Fibroblast of skin of abdomen (primary cell): ENCODE measurements at places on chromosomes 3 and 15.

DNA sequence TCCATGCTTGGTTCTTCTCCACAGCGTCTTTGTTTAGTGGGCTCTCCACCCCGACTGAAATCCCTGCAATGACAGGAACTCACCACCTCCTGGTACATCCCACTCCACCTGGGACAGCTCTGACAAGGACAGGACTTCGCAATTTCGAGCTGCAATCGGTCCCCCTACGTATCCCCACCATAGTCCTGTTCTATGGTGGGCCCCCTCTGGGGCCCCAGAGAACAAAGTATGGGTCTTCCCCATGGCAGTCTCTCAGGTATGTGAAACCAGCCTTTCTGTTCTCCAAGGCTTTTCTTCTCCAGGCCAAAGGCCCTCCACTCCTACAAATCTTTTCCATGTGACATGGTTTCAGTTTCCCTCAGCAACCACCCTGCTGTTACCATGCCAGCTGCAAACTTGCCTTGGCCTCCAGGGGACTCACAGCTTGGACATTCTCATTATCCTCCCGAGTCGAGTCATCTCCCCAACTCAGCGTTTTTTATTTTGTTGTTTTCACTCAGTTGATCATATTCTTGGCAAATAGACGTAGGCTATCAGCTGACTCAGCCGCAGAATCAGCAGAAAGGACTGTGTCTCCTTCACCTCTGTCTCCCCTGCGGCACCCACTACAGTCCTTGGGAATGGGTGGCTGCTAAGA is 233.3 kb downstream of the OPA1 start:
- DNase-seq: peak; percentile 68

DNA sequence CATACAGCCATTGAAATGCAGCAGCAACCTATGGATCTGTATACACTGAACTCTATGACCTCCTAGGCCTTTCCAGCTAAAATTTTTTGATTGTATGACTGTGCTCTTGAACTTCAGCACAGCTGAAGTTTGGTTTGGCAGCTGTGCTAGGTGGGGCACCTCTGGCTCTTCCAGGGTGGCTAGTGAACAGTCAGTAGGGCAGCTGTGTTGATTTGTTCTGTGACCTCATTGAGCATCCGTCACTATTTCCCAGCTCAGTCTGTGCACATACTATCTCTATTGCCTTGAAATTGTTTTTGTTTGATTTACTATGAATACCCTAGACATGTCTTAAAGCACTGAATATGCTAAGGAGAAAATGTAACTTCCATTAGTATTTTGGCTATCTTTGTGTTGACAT is 363.2 kb upstream of the NAALADL2 start:
- DNase-seq: peak; percentile 9

DNA sequence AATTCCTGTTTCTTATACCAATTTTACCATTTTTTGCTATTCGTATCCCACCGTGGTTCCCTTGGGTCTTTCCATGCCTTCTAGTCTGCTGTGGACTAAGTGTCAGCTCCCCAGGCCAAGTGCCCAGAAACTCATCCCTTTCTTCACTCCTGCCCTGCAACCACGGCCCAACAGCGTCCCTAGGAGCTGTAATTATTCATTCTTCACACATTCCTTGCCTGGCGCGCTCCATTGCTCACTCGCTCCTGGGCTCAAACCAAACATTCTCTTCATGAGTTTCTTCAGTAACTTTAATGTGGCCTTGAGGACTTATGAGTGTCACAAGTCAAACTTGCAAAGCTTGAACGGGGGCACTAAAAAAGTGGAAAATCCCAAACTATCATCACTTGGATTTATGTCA is 15.7 kb downstream of the GABRB3 start:
- DNase-seq: no peak

DNA sequence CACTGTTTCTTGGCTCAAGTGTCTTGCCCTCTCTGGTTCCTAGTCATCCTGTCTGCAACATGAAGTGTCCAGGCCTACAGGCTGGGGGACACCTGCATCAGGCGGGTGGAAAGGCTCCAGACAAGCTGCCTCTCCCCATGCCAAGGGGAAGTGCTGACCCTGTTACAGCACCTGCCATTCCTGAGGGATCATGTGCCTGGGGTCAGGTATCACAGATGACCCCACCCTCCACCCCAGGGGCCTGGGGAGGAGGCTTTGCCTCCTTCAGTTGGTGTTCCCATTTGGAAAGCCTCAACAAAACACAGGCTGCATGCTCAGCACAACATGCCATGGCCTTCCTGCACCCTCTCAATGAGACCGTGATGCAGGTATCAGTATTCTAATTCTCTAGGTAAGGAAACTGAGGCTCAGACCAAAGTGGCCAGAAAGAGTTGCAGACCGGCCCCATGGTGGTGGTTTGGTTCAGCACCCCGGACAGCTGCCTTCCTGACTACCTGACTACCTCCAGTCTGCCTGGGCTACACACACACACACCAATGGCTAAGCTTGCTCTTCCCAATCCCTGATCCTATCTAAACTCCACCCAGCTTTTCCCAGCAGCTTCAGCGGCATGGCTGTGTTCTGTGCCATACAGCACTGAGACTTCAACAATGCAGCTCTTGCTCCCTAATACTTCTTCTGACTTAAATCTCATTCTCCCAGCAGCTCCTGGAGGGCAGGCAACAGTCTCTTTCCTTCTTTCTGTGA is 69.7 kb upstream of the LINGO1 start:
- DNase-seq: peak; percentile 22

- DNase-seq: no peak
Measured at GRCh38 chr3:186481526-186481925, 62.7 kb downstream of the CRYGS start.

GRCh38 chr15:62344806-62345539 is 179.9 kb upstream of the C2CD4B start:
- peak; percentile 62 for DNase-seq

DNA sequence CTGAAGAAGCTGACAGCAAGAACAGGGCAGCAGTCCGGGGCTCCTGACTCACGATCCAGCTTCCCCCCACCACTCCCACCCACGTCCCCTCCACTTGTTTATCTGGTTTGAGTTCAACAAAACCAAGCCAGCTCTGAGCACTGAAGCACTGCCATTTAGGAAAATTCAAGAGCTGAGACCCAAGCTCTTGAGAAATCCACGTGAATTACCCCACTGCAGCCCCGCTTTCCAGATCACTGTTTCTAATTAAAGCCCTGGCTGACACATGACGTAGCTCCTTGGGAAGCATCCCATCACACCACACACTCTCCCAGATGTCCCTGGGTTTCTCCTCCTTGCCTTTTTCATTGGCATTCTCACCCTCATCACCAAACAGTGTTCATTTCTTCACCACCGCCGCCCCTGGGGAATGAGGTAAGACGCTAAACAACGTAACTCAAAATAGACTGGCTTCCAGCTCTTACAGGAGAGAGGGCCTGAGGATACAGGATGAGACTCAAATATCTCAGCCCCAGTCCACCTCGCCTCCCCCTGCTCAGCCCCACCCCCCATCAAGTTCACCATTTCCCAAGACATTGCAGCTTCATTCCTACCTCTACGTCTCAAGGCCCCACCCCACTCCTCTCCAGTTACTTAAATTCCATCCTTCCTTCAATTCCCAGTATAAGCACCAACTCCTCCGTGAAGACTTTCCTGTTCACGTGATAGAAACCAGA is 95.4 kb downstream of the SRGAP3 start:
- DNase-seq: peak; percentile 92

DNA sequence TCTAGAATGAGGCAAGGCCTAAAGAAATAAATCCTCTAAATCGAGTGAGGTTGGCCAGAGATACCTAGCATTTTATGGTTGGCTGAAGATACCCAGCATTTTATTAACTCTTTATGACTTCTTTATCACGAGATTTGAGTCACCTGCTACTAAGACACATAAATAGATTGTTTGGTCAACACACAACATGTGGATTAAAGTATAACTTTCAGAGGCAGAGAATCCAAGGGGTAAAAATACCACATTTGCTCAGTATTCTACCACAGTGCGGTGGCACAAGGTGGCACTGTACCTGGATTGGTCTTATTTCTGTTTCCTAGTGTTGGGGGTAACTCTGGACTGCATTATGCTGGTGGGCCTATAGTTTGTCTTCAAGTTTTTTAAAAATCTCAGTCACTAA is 27.0 kb upstream of the VILL start:
- no peak for DNase-seq

DNA sequence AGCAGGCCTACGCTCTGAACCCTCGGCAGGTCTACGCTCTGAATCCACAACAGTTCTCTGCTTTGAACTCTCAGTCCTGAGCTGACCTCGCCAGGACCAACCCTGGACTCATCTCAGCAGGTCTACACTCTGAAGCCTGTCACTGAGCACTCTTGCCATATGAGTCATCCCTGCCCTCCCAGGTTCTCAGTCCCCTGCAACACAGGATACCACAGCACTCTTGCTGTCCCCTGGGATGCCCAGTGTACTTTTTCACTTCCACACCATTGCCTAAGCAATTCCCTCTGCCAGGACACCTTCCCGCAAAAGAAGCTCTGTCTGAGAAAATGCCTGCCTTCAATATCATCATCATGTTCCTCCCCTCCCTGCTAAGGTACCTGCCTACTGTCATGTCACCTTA is 42.0 kb downstream of the NUP210 start:
- peak; percentile 17 for DNase-seq

- no peak for DNase-seq
Measured at GRCh38 chr3:120119846-120120510, 25.7 kb upstream of the GSK3B start.

GRCh38 chr15:39491115-39491885 is 89.6 kb upstream of the THBS1 start:
- no peak for DNase-seq

- peak; percentile 57 for DNase-seq
Measured at GRCh38 chr15:32844118-32844711, 126.4 kb downstream of the GREM1 start.

DNA sequence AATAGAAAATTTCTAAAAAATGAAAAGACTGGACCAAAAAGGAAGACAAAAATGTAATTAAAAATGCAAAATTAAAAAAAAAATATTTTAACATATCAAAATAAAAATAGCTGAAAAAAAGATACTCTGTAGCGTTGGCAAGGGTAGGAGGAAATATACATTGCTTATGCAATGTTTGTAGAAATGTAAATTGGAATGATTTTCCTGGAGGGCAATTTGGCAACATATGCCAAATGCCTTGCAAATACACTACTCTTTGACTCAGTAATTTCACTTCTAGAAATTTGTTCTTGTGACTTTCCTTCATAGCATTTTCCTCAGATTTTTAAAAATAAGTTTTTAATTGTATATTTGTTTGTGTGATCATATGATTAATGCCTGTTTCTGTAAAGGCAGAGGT is 296.6 kb downstream of the ZNF621 start:
- DNase-seq: no peak

GRCh38 chr15:39270221-39270855 is 310.5 kb upstream of the THBS1 start:
- DNase-seq: no peak

GRCh38 chr15:66067687-66068086 is 185.9 kb downstream of the MEGF11 start:
- no peak for DNase-seq

GRCh38 chr3:188310270-188310710 is 156.3 kb downstream of the LPP start:
- DNase-seq: peak; percentile 62

- no peak for DNase-seq
Measured at GRCh38 chr15:84835661-84836337, 18.6 kb downstream of the ALPK3 start.

DNA sequence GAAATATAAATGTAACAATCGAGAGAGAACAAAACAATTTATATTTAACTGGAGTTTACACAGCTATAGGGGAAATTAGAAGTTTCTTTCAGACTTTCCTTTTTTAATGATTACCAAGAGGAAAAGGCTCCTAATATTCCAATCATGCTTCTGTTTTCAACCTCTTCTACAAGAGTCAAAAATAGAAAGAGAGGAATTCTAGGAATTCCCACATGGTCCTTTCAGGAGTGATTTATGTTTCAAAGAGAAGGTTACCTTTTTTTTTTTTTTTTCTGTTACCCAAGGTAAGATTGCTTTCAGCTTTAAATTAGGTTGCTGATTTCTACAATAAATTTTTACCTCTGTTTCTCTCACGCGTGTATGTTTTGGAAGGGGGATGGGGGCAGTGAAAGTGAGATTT is 355.3 kb upstream of the DCBLD2 start:
- DNase-seq: peak; percentile 27

GRCh38 chr15:90610190-90610589 is 80.5 kb downstream of the CRTC3 start:
- DNase-seq: peak; percentile 35

- no peak for DNase-seq
Measured at GRCh38 chr3:99852851-99853250, 35.2 kb downstream of the CMSS1 start.

DNA sequence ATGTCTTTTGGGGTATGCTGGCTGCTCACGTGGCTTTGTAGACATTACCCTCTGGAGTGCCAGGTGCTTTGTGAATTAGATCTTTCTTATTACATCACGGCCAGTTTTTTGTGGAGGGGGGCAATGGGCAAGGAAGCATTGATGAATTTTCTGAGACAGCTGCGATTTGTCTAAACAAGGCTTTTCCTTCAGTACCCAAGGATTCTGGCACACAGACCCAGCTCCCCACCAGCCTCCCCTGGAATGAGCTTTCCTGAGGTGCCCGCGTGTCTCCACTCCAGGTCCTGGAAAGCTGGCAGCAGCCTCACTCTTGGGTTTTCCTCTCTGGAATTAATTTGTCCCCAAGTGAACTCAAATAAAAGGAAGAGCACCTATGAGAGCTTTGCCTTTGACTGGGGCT is 157.6 kb upstream of the CTDSPL start:
- DNase-seq: no peak

GRCh38 chr15:78197632-78198031 is 36.7 kb downstream of the ACSBG1 start:
- DNase-seq: no peak

- DNase-seq: no peak
Measured at GRCh38 chr15:40337597-40337996, 3.1 kb downstream of the CCDC9B start.

DNA sequence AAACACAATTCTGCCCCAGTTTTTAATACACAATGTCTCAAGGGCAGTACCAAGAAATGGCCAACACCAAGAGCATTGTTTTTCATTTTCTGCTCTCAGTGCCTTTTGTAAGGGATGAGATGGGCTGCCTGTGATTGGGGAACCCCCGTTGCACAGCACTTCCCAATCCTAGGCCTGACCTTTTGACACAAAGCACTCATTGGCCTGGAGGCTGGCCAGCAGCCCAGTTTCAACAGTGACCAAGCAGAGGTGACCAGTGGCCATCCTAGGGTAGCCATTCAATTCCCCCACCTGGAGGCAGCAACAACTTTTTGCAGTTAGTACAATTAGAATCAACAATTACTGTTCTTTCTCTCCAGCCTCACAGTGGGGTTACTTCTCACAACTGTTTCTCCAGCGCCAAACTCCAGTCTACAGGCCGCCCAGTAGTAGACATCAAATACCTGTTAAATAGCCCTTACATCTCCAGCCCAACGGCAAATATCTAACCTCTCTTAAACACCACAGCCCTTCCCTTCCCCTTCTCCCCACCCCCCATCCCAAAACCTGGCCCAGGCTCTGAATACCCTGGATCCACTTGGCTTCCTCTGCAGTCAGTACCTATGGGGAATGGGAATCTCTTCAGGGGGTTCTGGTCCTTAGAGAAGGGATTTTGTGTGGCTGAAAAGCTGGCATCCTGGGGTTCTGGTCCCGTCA is 8.9 kb upstream of the LRRC2 start:
- no peak for DNase-seq

GRCh38 chr15:95836536-95836935 is 494.0 kb upstream of the NR2F2 start:
- no peak for DNase-seq

- DNase-seq: peak; percentile 68
Measured at GRCh38 chr3:195580744-195581443, 2.8 kb downstream of the APOD start.

GRCh38 chr3:40645883-40646282 is 121.1 kb downstream of the ZNF621 start:
- DNase-seq: no peak
